Mesendoderm (in vitro differentiated cells): ENCODE measurements at places on chromosomes 2 and 18.
A peak's percentile ranks its signal among the peaks of the same experiment; 100 is the strongest.

- H3K27me3 ChIP-seq = no peaks in the 10 kb centered on the region
- H3K4me1 ChIP-seq = peaks cover 9% of the 10 kb centered on the region
- no peak overlapping the region for H3K4me3 ChIP-seq
- H3K36me3 ChIP-seq = no peaks in the 10 kb centered on the region
Observed at GRCh38 chr18:7155887-7156286, 38.3 kb upstream of the LAMA1 start.

DNA sequence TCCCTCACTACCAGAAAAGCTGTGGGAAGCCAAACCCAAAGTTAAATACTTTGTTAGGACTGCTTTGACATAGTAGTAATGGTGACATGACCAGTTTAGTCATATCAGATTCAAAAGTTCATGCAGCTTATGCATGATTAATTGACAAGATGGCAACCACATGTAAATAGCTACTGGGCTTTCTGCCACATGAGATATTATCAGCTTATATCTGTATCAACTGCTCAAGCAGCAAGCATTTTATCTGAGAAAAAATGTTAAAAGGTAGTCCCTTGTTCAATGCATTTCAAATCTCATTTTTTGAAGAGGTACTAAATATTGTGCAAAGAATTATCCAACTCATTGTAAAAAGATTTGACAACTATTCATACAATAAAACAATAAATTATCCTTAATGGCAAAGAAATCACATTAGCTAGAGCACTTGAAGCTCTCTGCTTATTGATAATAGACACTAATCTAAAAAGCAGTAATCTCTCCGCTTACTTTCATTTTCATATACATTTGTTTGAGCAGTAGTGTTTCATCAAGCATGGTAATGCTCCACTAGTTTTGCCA is 993.6 kb upstream of the NXPH2 start:
- H3K36me3 ChIP-seq = no peaks in the 10 kb centered on the region
- DNase-seq = no peak
- no peaks in the 10 kb centered on the region for H3K27me3 ChIP-seq

GRCh38 chr2:178234648-178235047 is 40.3 kb downstream of the OSBPL6 start:
- no peaks in the 10 kb centered on the region for H3K36me3 ChIP-seq
- H3K27me3 ChIP-seq = no peaks in the 10 kb centered on the region
- no peaks in the 10 kb centered on the region for H3K4me1 ChIP-seq
- DNase-seq = no peak

- H3K4me1 ChIP-seq = no peaks in the 10 kb centered on the region
- no peak overlapping the region for H3K27ac ChIP-seq
- H3K27me3 ChIP-seq = no peaks in the 10 kb centered on the region
Observed at GRCh38 chr18:61679836-61680235, 213.0 kb downstream of the RNF152 start.

GRCh38 chr18:76821356-76821874 is 942 bp upstream of the ZNF236 start:
- H3K27me3 ChIP-seq = no peaks in the 10 kb centered on the region
- peaks cover 2% of the 10 kb centered on the region for H3K4me1 ChIP-seq
- no peaks in the 10 kb centered on the region for H3K36me3 ChIP-seq
- no peak for DNase-seq
- peak overlapping the region; percentile 25 for H3K27ac ChIP-seq

- no peak overlapping the region for H3K27ac ChIP-seq
- H3K27me3 ChIP-seq = no peaks in the 10 kb centered on the region
- no peaks in the 10 kb centered on the region for H3K36me3 ChIP-seq
- H3K4me1 ChIP-seq = no peaks in the 10 kb centered on the region
- DNase-seq = no peak
Observed at GRCh38 chr2:17309181-17309580, 209.1 kb downstream of the RAD51AP2 start.

DNA sequence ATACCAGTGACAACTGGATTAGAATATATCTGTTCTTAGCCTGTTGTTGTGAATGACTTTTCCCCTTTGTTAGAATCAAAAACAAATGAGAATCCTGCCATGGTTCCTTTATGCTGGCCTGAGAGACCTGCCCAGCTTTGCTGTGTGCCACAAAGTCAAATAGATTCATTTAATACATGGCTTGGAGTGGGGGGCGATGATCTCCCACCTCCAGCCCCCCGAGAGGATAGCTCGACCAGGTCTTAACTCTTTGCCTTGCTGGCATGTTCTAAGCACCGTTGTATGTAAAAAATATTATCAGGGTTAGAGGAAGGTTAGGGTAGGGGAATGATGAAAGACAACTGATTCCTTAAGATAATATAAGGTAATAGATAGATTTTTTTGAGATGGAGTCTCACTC is 22.2 kb upstream of the DGKD start:
- H3K4me3 ChIP-seq = no peak overlapping the region
- DNase-seq = no peak
- no peaks in the 10 kb centered on the region for H3K36me3 ChIP-seq
- H3K27me3 ChIP-seq = no peaks in the 10 kb centered on the region

GRCh38 chr2:11784747-11785610 is 38.5 kb downstream of the LPIN1 start:
- peak; percentile 62 for DNase-seq
- no peaks in the 10 kb centered on the region for H3K4me1 ChIP-seq
- H3K27me3 ChIP-seq = no peaks in the 10 kb centered on the region
- H3K4me3 ChIP-seq = no peak overlapping the region
- H3K27ac ChIP-seq = no peak overlapping the region
- H3K36me3 ChIP-seq = peaks cover 5% of the 10 kb centered on the region

GRCh38 chr18:29644276-29644675 is 1398.3 kb downstream of the DSC3 start:
- no peaks in the 10 kb centered on the region for H3K36me3 ChIP-seq
- no peak overlapping the region for H3K27ac ChIP-seq
- no peak overlapping the region for H3K4me3 ChIP-seq
- no peaks in the 10 kb centered on the region for H3K4me1 ChIP-seq
